Right kidney (tissue), 9 donors: ENCODE measurements at places on chromosomes 11 and 22.
A peak's percentile ranks its signal among the peaks of the same experiment; 100 is the strongest.

GRCh38 chr22:22855617-22856308 lies 31.9 kb upstream of the IGLL5 start:
- no peak for DNase-seq

DNA sequence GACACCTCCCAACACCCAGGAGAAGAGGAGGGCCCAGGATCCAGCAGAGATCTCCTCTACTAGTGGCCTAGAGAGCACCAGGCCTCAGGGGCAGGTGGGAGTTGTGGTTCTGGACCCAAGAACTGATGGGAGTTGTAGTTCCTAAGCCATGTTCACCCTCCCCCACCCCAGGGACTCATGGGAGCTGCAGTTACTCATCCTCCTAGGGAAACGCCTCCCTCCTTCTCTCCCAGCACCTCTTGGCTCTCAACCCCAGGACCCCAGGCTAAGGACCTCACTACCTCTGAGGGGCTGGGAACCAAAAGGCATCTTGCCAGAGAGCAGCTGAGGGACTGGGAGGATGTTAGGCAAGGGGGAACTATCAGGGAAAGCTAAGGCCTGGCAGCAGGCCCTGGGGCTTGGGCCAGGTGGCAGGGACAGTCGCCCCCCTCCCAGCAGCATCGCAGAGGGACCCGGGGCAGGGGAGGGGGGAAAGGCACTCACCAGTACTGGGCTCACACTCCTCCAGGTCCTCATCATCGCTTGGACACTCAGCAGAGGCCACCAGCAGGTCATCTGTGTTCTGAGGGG lies 28.9 kb downstream of the SLC22A12 start:
- no peak for DNase-seq

- DNase-seq, result no peak
These were observed 86.4 kb upstream of the SHISAL1 start for GRCh38 chr22:44398856-44399837.

DNA sequence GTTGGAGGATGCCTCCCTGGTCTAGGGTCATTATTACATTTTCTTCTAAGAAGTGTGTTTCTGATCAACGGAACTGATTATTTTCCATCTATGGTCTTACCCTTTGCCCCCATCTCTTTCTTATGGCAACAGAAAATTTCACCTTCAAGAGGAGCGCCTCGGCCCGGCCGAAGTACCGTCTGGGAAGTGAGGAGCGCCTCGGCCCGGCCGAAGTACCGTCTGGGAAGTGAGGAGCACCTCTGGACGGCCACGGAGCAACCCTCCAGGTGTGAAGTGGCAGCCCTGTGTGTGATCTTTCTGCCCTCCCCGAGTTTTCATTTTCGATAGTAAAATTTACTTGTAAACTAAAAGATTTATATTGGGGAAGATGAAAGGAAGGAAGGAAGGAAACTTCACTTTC lies 3.1 kb upstream of the APOBEC3C start:
- DNase-seq, result no peak

GRCh38 chr11:75347781-75348566 lies 3.5 kb downstream of the ARRB1 start:
- no peak for DNase-seq

- no peak for DNase-seq
These were observed 80.0 kb downstream of the CTTN start for GRCh38 chr11:70478166-70478890.

DNA sequence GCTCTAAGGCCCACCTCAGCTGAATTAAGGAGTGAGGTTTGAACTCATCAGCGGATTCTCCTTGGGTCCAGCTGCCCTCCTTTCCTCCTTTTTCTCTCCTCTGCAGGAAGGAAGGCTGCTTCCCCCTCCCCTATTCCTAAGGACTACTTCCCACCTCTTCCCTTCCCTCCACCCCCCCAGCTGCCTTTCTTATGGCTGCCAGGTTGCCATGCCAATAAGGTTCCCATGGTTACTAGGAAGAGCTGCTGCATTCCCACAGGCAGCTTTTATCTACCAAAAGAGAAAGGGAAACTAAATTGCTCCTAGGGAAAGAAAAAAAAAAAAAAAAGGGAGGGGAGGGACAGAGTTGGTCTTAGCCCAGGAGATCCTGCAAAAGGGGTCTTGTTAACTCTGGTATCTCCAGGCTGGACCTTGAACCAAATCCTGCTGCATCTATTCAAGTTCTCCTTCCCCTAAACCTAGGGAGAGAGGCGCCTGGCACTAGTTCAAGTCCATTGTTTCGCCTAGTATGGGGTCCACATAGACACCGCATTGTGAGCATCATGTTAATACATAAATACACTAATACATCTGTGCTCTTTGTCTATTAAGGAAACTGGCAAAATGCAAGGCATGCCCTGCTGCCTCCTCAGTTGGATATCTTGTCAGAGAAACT lies 21.2 kb upstream of the FEZ1 start:
- peak; percentile 9 for DNase-seq

DNA sequence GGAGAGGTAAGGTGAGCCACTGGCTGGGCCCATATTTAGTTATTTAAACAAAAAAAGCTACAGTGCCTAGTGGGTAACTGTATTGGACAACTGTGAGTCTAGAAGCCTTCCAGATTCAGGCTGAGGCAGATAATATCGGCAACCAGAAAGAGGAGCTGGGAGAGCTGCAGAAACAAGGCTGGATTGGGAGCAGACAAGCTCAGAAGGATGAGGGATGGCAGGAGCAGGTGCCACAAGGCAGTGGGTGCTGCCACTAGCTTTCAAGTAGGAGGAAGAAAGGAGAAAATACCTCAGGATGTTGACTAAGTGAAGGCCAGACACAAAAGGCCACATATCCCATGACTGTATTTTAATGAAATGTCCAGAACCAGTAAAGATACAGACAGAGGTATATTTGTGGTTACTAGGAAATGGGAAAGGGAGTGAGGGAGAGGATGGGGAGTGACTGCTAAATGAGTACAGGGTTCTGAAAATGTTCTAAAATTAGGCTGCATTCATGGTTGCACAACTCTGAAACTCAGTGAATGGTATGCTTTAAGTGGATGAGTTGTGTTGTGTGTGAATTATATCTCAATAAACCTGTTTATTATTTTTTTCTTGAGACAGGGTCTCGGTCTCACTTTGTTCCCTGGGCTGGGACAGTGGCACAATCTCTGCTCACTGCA lies 11.8 kb upstream of the RAPSN start:
- no peak for DNase-seq

DNA sequence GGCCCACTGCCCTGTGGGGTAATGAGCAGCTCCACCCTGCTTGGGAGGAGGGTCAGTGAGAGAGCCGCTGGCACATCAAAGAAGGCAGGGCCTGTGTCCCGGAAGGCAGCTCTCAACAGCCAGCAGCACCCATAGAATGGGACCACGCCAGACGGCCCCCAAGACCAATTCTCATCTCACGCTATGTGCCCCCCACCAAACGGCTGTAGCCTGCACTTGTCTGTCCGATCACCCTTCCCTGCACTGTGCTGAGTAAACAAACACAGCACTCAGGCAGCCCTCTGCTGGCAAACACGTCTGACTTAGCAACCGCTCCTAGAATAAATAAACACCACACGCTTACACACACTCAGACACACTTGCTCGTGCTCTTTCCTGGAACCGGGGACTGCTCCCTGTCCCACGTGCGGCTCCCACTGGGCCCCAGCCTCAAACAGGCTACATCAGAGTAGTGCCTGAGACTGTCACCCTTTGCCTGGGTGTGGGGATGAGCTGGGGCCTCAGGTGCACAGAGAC lies 53.2 kb upstream of the CDON start:
- DNase-seq, result peak; percentile 69

DNA sequence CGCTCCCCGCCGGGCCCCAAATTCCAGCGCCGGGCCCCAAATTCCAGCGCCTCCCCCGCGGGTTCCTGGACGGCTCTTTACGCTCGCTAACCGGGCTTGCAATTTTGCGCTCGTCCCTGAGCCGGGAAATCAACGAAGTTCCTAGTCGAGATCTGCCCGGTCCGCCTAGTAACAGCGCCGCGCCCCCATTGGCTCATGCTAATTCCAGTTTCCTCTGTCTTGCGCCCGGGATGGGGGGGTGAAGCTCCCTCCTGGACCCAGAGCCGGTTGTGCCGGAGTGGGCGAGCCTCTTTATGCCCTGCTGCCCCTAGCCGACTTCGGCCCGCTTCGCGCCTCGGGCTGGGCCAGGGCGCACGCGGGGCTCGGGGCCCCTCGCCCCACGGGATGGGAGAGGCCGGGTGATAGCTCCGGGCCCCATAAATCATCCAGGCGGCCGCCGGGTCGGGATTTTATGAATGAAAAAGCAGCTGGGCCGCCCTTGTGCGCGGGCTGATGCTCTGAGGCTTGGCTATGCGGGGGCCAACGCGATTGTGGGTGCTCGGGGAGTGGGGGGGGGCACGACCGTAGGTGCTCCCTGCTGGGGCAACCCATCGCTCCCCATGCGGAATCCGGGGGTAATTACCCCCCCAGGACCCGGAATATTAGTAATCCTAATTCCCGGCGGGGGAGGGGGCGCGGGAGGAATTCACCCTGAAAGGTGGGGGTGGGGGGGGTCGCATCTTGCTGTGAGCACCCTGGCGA lies 1.8 kb upstream of the CCND1 start:
- DNase-seq, result peak; percentile 96

GRCh38 chr11:6547177-6547576 lies 50.1 kb downstream of the DNHD1 start:
- no peak for DNase-seq

GRCh38 chr11:128789497-128790150 lies 77.5 kb downstream of the KCNJ1 start:
- peak; percentile 18 for DNase-seq

DNA sequence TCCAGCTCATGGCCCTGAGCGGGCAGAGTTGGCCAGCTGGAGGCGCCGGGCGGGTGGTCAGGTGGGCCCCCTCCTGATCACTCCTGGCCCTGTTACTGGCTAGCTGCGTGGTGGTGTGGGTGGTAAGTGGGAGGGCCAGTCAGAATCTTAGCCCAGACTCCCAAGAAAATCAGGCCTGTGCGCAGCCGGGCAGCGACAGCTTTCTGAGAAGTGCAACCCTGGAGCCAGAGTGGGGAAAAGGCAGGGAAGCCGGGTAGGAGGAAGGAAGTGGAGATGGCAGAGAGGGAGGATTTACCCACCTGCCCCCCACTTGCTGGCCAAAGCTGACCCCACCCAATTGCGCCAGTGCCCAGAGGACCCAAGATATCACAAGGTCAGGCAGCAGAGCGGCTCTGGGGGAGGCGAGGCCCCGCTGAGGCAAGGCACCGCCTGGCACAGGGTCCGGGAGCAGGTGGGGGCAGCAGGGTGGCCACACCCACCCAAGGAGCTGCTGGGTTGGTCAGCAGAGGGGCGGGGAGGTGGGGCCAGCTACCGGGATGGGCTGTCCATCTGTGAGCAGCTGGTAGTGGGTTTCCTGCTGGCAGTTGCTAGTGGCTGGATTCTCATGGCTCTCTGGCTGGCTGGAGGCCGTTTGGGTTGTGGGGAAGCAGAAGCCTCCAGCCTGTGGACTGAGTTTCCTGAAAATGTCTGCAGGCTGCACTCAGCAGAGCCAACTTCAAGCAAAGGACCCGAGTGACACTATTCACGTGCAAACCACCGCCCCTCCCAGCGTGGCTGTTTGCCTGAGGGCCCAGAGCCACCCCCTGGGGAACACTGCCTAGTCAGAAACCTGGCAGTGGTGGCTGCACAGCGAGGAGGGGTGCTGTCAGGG lies 196.4 kb downstream of the IGLL1 start:
- peak; percentile 69 for DNase-seq

GRCh38 chr22:49404020-49404419 lies 423.7 kb downstream of the BRD1 start:
- DNase-seq, result no peak

DNA sequence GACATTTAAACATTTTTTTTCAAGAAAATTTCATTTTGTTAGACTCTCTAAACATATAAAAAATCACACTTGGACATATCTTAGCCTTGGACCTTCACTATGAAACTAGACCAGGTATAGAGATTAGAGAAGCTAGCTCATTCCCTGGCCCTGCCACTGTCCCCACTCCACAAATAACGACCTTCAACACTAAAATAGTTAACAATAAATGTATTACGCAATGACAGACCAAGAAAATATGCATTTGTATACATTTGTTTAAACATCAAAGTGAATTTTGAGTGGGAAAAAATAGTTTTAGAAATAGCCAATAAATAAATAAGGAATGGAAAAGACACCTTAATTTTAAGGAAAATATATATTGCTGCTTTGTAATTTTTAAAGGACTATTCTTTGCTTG lies 20.9 kb downstream of the OR5J2 start:
- DNase-seq, result no peak
